ENCODE measurements at places on chromosomes 2 and 18.

- no peak for DNase-seq
Observed at GRCh38 chr2:7913974-7914373, 767.9 kb upstream of the ID2 start.

DNA sequence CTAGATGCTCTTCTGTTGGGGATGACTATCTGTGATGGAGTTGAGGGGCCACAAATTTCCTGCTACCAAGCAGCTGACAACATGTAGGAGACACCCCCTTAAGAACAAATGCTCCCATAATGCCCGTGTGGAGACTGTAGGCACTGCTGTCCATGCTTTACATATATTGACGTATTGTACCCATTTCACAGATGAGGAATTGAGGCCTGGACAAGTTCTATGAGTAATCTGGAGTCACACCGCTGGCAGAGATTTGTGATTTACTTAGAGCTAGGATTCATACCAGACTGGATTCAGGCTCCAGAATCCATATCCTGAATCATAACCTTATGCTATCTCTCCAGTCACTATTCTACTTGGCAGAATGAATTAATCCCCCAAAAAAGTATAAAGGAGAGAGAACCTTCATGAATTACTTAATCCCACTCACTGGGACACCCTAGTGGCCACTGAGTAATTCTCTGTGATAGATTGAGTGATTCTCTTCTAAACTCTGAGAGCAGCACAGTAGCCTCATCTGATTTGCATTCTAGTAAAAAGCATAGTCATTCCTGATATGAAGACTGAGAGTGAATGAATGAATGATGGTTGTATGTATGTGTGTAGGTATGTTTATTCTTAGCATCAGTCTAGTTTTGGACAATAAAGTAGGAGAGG lies 460.7 kb upstream of the MEIS1 start:
- DNase-seq, result no peak

DNA sequence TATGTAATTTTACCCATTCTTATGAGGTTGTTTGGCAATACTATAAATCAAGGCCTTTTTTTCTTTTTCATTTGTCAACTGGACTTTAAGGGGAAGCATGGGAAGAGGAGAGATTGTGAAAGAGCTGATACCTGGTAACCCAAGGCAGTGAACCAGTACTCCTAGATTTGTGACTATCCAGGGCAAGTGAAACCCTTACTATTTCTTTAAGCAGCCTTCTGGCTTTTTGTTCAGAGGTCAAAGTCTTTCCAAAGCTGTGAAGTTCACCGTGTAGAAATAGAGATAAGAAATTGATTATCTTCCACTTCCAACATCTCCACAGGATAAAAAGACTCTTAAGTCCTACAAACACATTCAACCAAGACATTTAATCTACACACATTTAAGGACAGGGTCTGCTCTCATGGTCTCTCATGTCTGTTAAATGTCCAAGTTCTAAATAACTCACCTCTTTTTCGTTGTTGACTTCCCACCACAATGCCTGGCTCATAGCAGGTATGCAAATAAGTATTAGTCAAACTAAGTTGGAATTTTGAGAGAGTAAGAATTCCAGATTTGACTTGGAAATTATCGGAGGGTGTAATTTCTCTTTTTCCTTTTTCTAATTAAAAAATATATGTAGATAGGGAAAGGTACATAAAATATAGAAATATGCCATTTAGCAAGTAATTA lies 485.8 kb downstream of the STK39 start:
- DNase-seq, result no peak

DNA sequence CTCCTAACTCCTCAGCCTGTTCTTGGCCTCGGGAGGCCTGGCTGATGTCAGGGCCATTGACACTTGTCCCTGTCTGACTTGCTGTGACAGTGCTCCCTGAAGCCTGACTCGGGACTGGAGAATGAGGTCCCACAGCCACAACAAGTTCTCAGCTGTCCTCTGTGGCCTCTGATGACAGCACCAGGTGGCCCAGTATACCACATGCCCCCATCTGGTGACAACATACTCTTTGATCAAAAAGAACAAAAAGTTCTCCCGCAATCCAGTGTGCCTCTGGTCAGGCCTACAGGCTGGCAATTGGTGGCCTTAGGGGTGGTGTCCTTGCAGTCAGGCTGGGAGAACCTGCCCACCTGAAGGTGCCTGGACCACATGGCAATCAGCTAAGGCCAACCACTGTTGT lies 102.6 kb downstream of the SEPTIN10 start:
- no peak for DNase-seq

GRCh38 chr2:239942871-239943311 lies 82.3 kb downstream of the NDUFA10 start:
- no peak for DNase-seq
